ENCODE measurements at places on chromosomes 7 and 10.

GRCh38 chr10:98314532-98315284 lies 46.7 kb upstream of the LOXL4 start:
- H3K4me1 ChIP-seq: no peaks in the 10 kb centered on the region
- no peaks in the 10 kb centered on the region for H3K36me3 ChIP-seq

DNA sequence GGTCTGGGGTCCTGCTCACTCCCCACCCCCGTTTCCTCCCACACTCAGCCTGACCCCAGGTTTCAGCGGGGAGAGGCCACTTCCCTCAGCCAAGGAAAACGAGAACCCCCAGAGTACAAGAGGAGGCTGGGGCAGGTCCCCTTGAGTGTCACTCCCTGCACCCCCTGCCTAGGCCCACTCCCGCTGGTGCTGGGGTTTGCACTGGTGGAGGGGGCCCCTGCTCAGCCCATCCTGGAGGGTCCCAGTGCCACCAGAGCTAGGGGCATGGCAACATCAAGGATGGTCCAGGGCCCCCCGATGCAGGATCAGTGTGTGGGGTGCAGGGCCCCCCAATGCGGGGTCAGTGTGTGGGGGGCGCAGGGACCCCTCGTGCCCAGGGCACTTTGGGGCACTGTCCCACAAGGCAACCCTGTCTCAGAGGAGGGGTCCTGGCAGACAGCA lies 70.5 kb upstream of the KCTD7 start:
- DNase-seq: no peak
- H3K4me3 ChIP-seq: no peak overlapping the region
- H3K27ac ChIP-seq: no peak overlapping the region
- peaks cover 19% of the 10 kb centered on the region for H3K36me3 ChIP-seq
- no peaks in the 10 kb centered on the region for H3K27me3 ChIP-seq

- H3K4me3 ChIP-seq: no peak overlapping the region
- no peaks in the 10 kb centered on the region for H3K36me3 ChIP-seq
- no peaks in the 10 kb centered on the region for H3K4me1 ChIP-seq
- H3K27me3 ChIP-seq: no peaks in the 10 kb centered on the region
- H3K27ac ChIP-seq: no peak overlapping the region
These were observed 101.9 kb downstream of the HIBADH start for GRCh38 chr7:27560706-27561235.

DNA sequence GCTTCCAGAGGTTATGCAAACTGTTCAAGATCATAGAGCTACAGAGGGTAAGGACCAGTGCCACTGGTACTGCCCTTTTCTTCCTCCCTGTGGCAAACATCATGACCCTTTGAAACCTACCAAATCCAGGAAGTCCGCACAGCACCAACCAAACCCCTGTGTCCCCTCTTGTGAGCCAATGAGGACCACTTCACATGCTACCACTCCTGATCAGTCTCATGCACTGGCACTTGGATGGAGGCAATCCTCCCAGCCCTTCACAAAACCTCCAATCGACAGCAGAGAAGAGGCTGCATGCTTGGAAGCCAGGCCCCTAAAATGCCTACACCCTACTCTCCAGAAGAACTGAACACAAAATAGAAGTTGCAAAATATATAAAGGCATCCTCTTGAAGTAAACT lies 248.0 kb downstream of the TNS3 start:
- H3K36me3 ChIP-seq: no peaks in the 10 kb centered on the region
- no peak overlapping the region for H3K27ac ChIP-seq
- H3K27me3 ChIP-seq: no peaks in the 10 kb centered on the region
- no peak for DNase-seq
- H3K4me3 ChIP-seq: no peak overlapping the region

- no peaks in the 10 kb centered on the region for H3K27me3 ChIP-seq
- H3K4me1 ChIP-seq: no peaks in the 10 kb centered on the region
- DNase-seq: no peak
- H3K4me3 ChIP-seq: no peak overlapping the region
These were observed 45.1 kb downstream of the KCNMA1 start for GRCh38 chr10:77592510-77592909.

DNA sequence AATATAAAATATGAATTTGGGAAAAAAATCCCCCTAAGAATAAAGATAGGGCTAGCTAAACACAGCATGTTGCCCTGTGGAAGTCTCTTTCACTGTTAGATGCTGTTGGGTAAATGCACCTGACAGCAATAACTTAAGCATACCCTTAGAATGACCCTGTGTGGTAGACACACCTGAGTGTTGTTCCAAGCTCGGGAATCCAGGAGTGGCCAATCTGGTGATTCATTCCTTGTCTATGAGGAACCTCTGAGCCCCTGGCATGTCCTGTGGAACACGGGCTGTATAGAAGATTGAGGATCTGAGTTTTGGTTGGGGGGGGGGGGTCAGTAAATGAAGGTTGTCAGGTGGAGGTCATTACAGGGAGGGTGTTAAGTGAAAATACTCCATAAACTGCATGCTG lies 730.0 kb upstream of the IGFBP3 start:
- no peaks in the 10 kb centered on the region for H3K4me1 ChIP-seq
- DNase-seq: no peak
- no peak overlapping the region for H3K4me3 ChIP-seq
- no peaks in the 10 kb centered on the region for H3K36me3 ChIP-seq
- H3K27ac ChIP-seq: no peak overlapping the region
- no peaks in the 10 kb centered on the region for H3K27me3 ChIP-seq

DNA sequence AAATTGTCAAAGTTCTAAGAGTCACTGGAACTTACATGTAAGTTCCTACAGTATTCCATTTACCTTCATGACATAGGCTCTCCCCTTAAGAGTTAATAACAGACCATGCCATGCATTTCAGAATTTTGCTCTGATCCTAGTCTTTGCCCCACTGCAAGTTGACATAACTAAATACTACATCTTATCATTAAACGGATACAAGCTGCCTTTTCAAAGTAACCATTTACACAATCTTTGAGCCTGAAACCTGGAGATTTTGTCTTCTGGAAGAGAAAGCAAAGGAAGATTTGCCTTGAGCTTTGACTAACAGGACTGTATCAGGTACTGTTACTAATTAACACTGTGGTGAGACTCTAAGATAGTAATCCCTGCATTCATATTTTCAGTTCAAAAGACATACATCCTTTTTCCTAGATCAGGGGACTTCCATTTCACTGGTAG lies 9.3 kb upstream of the AKR1D1 start:
- DNase-seq: no peak
- H3K4me1 ChIP-seq: no peaks in the 10 kb centered on the region
- no peaks in the 10 kb centered on the region for H3K36me3 ChIP-seq
- H3K4me3 ChIP-seq: no peak overlapping the region

GRCh38 chr7:130732980-130733930 lies 752 bp downstream of the KLF14 start:
- no peaks in the 10 kb centered on the region for H3K36me3 ChIP-seq
- no peak for DNase-seq
- H3K4me1 ChIP-seq: no peaks in the 10 kb centered on the region
- no peak overlapping the region for H3K27ac ChIP-seq
- H3K4me3 ChIP-seq: no peak overlapping the region
- H3K27me3 ChIP-seq: peaks cover 47% of the 10 kb centered on the region

DNA sequence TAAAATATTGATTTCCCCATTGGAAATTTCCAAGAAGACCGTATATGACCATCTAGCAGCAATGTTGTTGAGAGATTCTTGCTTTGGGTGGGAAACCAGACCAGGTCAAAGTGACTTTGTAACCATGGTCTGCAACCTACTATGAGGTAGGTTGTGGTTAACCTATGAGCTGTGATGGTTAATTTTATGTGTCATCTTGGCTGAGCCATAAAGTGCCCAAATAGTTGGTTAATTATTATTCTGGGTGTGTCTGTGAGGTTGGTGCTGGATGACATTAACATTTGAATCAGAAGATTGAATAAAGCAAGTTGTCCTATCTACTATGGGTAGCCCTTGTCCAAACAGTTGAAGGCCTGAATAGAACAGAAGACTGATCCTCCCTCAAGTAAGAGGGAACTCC lies 18.3 kb upstream of the RALA start:
- no peaks in the 10 kb centered on the region for H3K27me3 ChIP-seq
- no peaks in the 10 kb centered on the region for H3K36me3 ChIP-seq
- no peak overlapping the region for H3K4me3 ChIP-seq
- no peak for DNase-seq
